ENCODE measurements at places on chromosomes 2 and 18. TPM values are rescaled to one million over a fixed set of nuclear protein-coding genes. Genes with fewer than 3 reads are reported as not detected.
A peak's percentile ranks its signal among the peaks of the same experiment; 100 is the strongest.

Gene SUCLG1
- 78.2 TPM for total RNA-seq

- no peak for DNase-seq
Measured at GRCh38 chr2:38254796-38255195, 122.3 kb downstream of the ATL2 start.

DNA sequence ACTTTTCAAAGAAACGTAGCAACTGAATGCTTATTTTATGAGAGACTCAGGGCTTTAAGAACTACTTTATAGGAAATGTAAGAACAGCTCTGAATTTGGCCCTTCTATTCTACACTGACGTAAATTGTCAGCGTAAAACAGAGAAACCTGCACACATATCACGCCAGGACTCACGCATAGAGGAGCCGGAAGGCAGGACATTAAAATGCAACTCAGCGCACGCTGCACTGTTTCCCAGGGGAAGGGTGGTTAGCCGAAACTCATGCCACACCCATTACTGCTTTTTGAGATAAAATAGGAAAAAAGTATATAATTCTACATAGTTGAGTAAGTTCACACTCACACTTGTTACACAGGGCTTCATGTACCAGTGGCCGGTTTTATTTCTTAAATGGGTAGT lies 7.4 kb downstream of the TUBB6 start:
- no peak for DNase-seq

Gene GRHL1
- 9.2 TPM for total RNA-seq

Gene CLEC4F
- not detected for total RNA-seq

Gene CAVIN2
- total RNA-seq = 12.3 TPM

DNA sequence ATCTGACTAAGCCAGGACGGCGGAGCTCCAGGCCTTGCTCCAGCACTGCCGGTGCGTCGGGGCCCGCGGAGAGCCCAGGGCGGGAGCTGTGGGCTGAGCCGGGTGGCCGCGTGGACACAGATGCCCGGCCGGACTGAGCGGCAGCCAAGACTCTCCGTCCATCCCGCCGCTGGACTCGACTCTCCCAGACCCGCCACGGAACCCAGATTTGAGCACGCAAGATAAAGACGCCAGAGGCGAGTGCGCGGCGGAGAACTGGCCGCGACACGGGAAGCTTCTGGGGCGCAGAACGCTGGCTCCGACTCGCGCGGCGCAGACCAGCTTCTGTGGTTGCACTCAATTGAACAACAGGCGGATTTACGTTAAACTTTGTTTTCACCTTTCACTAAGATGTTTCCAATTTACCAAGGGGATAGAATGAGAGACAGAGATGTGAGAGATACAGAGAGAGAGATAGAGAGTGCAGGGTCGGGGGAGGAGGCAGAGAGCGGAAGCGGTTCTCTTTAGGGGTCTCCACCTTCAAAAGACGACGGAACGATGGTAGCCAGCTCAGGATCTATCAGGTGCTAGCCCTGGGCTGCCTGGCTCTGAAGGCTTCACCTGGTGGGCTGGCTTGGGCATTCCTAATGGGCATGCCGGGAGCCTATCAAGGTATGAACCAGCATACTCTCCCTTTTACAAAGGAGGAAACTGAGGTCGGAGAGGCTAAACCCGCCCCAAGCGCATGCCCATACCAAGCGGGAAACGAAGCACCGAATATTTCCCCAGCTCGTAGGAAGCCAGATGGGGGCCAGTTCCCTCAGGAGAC lies 10.4 kb upstream of the EN1 start:
- no peak for DNase-seq

- DNase-seq = no peak
Measured at GRCh38 chr2:13006426-13006825, 289.7 kb downstream of the TRIB2 start.

GRCh38 chr2:37809931-37810570 lies 115.0 kb upstream of the RMDN2 start:
- no peak for DNase-seq

DNA sequence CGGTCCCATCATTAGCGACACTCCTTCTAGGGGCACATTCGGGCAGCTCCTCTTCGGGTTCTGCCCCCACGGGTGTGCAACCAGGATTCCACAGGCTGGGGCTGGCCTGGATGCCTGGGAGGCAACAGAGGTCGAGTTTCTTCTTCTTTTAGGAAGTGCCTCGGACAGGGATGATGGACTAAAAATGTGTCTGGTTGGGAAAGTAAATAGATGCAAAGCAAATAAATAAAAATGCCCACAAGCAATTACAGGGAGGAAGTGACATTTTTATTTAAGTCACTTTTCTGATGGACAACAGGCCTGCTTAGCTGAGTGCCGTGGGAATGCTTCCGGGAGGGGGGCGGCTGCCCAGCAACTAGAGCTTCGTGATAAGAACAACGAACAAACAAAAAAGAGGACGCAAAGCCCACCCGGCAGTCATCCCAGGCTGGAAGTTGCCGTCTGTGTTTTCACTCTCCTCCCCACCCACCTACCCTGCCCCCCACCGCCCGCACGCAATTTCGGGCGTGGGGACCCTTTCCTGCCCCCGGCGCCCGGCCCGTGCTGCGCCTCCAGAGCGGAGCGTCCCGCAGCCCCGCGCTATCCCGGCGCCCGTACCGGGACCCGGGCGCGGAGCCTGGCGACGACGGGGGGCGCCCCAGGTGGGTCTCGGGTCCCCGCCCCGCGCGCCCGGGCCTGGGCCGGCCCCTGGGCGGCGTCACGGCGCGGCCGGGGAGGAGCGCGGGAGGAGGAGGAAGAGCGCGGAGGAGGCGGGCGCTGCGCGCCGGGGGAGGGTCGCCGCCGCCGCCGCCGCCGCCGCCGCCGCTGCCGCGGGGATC lies 412 bp upstream of the NCK2 start:
- DNase-seq = peak; percentile 61

Gene NT5DC4
- not detected for total RNA-seq

DNA sequence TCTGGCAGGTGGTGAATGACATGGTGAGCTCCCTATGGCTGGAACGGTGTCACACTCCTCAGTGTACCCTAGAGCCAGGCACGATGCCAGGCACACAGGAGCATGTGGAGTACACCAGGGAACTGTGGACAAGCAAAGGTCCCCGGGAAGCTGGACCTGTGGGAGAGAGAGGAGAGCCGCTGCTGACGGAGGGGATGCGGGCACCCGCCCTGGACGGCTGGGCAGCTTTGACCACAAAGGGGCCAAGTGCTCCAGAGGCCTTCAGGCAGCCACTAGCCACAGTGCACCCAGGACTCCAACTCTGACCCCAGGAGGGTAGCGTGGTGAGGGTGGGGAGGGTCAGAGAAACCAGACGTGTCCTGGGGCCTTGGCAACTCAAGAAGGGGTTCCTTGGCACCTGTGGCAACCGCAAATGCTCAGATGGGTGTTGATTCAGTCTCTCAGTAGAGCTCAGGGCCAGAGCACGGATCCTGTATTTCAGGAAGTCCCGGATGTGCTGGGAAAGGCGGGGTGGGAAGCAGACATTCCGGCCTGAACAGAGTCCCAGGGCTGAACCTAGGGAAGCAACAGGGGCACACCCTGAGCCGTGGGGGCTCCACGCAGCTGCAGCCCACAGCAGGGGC lies 2.3 kb upstream of the MAB21L4 start:
- peak; percentile 89 for DNase-seq

Gene RAB10
- total RNA-seq = 64.9 TPM

DNA sequence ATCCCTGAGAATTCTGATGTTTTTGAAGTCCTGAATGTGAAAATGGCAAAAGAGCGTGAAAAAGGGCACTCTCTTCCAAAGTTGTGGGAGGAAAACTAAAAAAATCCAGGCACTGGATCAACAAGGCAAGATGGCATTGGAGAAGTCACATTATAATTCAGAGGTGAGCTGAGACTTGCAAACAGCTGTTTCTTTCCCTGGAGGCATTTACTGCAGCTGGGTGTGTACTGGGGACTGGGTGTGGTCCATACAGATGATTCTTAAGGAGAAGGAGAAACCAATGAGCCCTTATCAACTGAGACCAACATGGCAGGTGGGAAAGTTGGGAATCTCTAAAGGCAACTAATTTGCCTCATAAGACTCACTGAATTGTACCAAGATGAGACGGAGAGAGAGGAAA lies 313.9 kb downstream of the TRIB2 start:
- DNase-seq = no peak

- no peak for DNase-seq
Measured at GRCh38 chr2:4618141-4618540, 914.8 kb downstream of the DCDC2C start.

GRCh38 chr2:8329660-8330622 lies 351.9 kb upstream of the ID2 start:
- DNase-seq = no peak

DNA sequence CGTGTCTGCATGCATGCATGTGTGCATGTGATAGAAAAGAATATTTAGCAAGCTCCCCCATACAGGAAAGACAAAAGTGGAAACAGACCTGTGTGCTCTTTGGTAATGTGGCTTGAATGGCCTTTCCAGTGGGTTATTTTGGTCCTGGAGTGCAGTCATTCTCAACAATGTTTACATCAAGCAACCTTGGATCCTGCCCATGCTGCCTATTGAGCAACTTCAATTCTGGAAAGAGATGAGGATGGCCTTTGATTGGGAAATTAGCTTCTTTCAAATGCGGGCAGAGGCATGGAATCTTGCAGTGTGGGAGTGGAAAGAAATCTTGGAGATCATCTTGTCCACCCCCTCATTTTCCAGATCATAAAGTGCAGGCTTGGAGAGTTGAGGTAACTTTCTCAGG lies 87.2 kb upstream of the SMAD2 start:
- DNase-seq = no peak

Gene GTF2A1L
- total RNA-seq = not detected

Gene SLC5A7
- not detected for total RNA-seq

GRCh38 chr2:66279024-66279423 lies 155.9 kb upstream of the MEIS1 start:
- no peak for DNase-seq

Gene ACKR3
- 57.0 TPM for total RNA-seq

- no peak for DNase-seq
Measured at GRCh38 chr2:235096447-235096846, 144.6 kb downstream of the SH3BP4 start.

Gene SNORC
- 2.0 TPM for total RNA-seq

Gene LYG1
- total RNA-seq = 1.00 TPM

DNA sequence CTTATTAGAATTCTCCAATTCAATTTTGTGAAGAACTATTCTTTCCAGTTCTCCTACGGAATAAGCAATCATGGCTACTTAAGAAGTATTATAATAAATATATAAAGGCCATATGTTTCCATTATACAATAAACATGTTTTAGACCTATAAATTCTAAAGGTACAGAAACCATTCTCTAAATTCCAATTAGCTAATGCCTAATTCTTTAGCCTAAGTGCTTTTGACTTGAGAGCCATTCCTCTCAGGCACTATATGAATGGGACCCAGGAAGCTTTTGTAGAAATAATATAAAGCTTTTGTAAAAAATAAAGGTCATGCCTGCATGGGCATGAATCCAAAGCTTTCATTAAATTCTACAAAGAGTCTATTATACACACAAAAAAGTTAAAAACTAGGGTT lies 161.0 kb upstream of the UNC80 start:
- no peak for DNase-seq

GRCh38 chr2:38549851-38550250 lies 52.9 kb downstream of the HNRNPLL start:
- no peak for DNase-seq

Gene PLB1
- total RNA-seq = 1.9 TPM

All from right lobe of liver (tissue), 6 donors.